NCI-H2227 treated with DMSO at 0.1 percent for 48 hours (cell line): ENCODE measurements at places on chromosomes 6 and 20.

GRCh38 chr6:134287859-134288537 is 29.9 kb downstream of the SGK1 start:
- DNase-seq: no peak

DNA sequence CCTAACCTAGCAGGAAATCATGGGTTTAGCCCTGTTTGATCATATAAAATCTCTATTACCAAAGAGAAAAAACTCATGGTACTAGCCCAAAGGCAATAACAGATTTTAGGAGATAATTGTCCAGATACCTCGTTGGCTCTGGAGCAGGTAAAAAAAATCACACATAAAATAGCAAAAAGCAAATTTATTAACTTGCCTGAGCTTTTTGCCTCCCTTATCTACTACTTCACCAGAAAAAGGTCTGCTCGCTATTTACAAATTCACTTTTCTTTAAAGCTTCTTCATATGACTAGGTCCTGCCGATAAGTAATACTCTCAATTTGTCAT is 82.4 kb downstream of the GJA10 start:
- DNase-seq: no peak

DNA sequence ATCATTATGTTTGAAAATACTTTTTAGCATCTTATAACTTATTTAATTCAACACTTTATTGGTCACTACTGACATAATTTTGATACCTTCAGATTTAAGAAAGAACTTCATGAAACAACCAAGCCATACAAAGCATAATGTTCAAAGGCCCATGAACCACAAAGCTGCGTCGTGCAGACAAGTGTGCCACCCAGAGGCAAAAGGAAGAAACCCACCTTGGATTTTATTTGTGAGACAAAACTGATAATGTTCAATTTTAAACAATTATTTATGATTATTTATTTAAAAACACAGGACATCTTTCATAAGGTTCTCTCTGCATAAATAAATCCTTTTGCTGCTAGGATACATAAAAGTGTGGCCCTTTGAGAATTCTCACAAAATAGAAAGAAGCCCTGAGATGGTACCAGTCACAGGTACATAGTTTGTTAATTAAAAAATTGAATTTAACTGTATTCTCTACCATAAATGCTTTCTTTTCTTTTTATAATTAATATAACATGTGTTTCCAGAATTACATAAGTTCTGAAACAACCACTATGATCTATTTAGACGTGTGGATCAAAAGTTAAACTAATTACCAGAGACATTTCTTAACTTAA is 143.7 kb downstream of the RALGAPA2 start:
- peak; percentile 58 for DNase-seq

DNA sequence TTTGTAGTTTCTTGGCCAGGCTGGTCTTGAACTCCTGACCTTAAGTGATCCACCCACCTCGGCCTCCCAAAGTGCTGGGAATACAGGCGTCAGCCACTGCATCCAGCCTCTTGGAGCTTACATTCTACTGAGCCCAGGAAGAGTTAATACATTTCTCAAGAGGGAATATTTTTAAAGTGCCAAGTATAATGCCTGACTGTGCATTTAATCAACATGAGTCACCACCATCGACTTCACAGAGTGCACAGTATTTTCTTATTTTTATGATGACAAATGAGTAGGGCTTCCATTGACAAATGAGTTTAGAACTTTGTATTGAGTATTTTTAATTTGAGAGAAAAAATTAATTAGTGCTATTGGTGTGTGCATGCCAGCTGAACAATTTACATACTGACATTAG is 72.2 kb downstream of the SASH1 start:
- DNase-seq: no peak

GRCh38 chr20:53829724-53830521 is 236.3 kb upstream of the ZNF217 start:
- peak; percentile 11 for DNase-seq

DNA sequence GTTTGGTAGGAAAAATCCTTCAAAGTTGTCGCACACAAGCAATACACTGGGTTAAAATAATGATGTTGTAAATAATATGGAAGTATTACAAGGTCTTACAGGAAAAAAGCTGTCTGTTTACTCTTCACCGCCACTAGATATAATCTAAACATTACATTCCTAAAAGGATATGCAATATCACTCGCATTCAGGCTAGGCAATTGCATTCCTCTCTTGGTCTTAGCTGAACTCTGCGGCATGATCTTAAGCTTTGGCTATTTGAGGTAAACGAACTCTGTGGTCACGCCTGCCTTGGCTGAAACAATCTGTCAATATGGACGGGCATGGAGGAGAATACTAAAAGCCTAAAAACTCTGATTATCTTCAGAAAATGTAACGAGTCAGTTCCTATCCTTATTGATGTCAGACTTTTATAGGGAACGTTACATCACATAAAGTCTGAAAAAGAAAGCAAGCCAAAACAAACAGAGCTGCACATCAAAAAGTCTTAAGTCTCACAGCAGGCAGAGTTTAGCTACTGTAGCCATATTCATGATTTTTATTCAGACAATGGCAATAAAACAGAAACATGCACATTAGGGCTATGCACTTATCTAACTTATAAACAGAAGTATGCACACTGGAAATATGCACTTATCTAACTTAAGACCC is 30.8 kb upstream of the FILIP1 start:
- DNase-seq: no peak

DNA sequence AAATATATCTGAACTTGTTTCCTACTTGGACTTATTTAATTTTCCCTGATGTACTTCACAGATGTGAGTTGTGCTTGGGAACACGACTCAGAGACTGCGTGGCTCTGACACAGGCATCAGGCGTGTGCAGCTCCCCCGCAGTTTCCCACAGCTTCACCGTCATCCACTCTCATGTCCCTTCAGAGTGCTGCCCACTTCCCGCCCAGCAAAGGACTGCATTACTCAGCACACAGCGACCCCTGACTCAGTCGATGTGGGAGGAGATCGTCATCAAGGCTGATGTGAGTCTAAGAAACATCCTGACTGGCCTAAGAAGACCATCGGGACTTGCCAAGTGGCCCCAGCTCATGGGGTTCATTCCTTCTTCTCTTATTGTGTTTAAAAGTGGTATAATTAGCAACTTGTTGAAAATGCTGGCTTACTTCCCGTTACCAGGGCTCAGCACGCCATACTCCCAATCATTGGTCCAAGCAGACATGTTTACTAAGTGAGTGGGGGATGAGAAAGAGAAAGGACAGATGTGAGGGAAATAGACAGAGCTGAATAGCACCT is 539.4 kb upstream of the JARID2 start:
- no peak for DNase-seq

DNA sequence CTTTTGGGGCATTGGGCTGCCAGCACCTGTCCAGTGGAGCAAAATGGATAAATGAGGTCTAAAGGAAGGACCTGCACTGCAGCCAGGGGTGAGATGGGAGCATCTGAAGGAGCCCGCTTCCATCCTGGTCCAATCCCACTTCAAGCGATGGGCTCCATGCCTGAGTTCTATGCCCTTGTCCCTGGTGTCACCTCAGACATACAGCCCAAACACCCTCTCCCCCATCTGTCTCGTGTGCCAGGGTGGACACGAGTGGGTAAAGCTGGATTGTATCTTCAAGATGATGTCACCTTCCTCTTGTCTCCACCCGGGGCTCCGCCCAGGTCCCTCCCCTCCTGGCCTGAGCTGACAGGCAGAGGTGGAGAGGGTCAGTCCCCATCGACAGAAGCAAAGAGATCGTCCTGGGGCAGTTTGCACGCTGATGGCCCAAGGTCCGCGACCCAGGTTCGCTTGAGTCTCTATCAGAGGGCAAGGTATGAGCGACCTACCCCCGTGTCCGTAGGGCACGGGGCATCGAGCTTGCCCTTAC is 544 bp downstream of the SMIM29 start:
- no peak for DNase-seq

- DNase-seq: no peak
These were observed 28.1 kb downstream of the ALDH8A1 start for GRCh38 chr6:134921721-134922261.

DNA sequence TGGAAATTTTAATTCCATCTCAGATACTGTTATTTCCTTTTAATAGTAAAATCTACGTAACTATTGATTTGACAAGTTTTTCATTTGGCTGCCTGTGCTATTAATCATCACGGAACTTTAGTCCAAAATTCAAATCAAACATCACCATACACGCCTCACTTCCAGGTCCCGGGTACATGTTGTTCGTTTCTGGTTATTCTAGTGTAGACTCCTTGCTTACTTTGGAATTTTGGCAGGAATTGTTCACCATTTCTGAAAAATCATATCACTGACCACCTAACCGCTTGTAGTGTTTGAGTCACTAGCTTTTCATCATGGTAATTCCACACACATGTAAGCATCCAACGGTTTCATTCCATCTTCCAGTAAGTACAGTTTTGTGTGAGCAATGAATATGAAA is 98.0 kb upstream of the NHSL1 start:
- no peak for DNase-seq

DNA sequence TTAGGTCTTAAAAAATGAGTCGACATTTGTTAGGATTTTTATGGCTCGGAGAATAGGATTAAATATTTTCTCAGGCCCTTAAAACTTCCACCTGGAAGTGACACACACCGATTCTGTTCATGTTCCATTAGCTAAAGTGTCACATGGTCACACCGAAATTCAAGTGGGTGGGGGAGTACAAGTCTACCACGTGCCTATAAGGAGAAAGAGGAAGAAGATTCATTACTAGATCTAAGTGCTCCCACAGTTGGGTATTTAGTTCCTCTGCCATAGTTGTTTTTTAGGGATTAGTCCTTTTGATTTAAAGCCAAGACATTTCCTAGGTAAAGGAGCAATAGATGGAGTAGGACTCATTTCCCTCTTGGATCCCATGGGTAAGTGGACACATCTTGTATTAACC is 4.9 kb upstream of the TOX2 start:
- no peak for DNase-seq

GRCh38 chr20:58480551-58481336 is 34.5 kb downstream of the APCDD1L start:
- DNase-seq: no peak

GRCh38 chr6:140912686-140913085 is 1220.0 kb upstream of the GJE1 start:
- no peak for DNase-seq

- DNase-seq: no peak
These were observed 793.6 kb downstream of the TFAP2A start for GRCh38 chr6:9621276-9621675.

- DNase-seq: no peak
These were observed 44.9 kb upstream of the CEP162 start for GRCh38 chr6:84272298-84272697.

DNA sequence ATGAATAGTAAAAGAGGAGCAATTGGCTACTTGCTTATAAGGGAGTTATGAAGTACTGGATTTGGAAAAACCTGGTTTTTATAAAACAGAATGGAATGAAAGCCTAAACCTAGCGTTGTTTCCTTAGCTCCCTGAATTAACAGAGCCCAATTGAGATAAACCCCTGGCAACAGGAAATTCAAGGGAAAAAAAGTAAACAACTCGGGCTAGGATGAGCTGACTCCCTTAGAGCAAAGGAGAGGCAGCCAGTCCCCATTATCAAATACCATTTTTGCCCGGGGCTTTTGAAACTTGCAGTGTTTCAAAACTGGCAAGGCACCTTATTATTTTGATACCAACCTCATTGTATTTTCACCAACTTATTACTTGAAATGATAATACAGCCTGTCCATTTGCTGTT is 587.5 kb downstream of the CD109 start:
- no peak for DNase-seq

- DNase-seq: no peak
These were observed 287.3 kb upstream of the PLN start for GRCh38 chr6:118260833-118261232.

DNA sequence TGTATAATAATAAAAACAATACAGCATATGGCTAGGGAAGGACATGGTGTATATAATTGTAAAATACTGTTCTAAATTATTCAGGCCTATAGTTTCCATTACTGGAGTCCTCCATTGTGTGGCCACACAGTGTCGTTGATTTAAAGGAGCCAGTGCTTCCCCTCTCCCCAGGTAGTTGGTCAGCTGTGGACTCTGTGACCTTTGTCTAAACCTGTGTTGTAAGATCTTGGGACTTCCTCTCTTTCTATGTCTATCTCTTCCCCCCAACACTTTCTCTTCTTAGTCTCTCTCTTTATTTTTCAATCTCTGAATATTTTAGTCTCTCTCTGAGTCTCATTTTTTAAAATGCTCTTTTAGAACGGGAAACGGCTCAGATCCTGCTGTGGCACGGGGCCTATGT is 35.6 kb downstream of the BRPF3 start:
- no peak for DNase-seq

DNA sequence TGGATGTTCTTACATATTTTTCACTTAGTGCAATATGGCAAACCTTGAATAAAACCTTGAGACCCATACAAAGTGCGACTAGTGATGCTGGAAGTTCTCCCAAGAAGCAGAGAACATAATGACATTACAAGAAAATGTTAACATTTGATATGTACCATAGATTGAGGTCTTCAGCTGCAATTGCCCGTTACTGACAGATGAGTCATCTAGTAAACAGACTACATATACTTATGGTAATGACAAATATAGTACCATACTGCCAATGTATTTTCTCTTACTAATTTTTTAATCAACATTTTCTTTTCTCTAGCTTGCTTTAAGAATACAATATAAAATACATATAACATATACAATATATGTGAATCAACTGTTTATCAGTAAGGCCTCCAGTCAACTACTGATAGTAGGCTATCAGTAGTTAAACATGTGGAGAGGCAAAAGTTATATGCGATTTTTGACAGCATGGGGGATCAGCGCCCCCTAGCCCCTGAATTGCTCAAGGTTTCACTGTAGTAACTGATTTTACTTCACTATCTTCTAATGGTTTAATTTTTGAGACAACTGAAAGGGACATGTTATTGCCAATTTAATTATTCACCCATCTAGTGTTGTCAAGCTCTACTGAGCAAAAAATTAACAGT is 166.7 kb upstream of the ADGRB3 start:
- DNase-seq: no peak

DNA sequence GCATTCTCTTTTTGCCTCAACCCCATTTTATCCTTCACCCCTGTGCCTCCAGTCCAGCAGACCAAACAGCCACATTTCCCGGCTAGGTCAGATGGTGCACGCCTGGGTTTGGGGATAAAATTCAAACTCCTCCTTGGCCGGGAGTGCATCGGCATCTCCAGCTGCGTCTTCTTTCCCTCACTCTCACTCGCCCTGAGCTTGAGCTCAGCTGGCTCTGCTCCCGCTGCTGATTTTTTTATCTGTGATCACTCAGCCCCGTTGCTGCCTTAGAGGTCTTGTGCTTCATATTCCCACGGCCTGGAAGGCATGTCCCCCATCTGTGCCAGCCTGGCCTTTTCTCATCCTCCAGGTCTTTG is 6.8 kb upstream of the EZR start:
- DNase-seq: no peak

GRCh38 chr6:3455569-3456394 is 1.1 kb downstream of the SLC22A23 start:
- no peak for DNase-seq
